ENCODE measurements at places on chromosomes 4 and X.

GRCh38 chr4:158523990-158524535, 2.4 kb downstream of the RXFP1 start:
- no peak for DNase-seq

GRCh38 chrX:74292808-74293123, 11.2 kb upstream of the ZCCHC13 start:
- no peak for DNase-seq

GRCh38 chrX:53445977-53446376, 11.8 kb upstream of the HSD17B10 start:
- no peak for DNase-seq

GRCh38 chr4:171157462-171158082, 655.6 kb upstream of the GALNTL6 start:
- no peak for DNase-seq

DNA sequence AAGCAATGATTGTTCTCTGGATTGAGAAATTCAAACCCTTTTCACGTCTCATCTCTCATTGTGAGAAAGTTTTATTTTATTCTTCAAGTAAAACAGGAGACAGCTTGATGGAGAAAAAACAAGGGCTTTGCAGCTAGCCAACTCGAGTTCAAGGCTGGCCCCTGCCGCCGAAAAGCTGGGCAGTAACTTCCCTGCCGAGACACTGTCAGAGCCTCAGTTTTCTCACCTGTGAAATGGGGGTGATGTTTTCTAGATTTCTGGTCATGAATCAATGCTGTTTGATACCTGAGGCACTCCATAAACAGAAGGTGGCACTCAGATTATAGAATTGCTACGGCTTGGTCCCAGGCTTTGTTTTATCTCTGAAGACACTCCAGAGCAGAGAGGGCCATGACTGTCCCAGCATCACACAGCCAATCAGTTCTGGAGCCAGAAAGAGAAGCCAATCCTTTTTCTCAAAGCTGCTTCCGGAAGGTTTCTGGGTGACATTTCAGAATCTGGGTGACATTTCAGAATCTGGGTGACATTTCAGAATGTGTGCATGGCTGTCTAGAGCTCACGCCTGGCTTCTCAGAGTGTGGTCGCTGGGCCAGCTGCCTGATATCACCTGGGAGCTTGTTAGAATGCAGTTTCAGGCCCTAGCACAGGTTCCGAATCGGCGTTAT, 33.2 kb downstream of the HMX1 start:
- no peak for DNase-seq

DNA sequence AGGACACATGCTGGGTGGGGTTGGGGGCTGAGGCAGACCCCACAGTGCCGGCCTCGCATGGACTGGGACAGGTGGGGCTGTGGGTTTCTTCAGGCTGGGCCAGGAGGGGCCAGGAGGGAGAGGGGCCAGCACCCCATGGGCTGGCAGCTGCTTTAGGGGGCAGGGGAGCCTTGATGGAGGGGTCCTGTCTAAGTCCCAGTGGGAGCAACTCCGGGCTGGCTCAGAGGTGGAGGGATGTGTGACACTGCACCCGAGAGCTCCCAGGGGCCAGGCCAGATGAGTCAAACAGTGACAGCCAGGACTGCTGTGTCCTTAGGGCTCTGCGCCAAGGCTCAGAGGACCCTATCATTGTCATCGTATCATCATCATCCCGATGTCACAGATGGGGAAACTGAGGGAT, 4.4 kb upstream of the ABLIM2 start:
- no peak for DNase-seq

DNA sequence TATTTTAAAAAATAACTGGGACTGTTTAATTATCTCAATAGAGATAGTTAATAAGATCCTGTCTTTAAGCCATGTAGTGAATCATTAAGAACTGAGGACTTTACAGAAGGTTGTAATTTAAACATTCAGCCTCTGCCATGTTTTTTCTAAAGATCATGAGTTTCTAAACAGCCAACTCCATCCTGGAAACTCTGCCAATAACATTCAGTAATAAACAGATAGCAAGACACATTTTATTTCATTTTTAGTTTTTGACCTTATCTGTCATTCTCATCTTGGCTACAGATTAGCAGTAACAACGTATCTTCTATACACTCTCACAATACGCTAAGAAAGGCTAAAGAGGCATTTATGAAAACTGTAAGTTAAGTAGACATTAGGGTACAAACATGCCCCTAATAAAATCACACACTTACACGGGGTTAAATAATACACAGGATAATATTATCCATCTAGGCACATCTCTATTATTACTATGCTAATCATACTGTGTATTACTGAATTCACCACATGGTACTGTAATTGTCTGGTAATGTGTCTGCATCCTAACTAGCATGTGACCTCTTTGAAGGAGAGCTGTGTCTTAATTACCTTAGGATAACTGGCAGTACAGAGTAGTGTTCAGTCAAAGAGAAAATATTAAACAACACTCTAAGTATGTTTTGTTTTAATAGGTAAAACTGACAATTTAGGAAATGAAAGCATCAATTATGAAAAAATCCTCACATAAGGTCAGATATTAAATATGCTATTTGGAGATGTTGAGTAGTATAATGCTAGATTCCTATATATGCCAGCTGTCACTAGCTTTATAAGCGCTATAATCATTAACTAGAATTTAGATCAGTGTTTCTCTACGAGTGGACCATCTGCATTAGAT, 122.4 kb upstream of the NAP1L5 start:
- DNase-seq: no peak

DNA sequence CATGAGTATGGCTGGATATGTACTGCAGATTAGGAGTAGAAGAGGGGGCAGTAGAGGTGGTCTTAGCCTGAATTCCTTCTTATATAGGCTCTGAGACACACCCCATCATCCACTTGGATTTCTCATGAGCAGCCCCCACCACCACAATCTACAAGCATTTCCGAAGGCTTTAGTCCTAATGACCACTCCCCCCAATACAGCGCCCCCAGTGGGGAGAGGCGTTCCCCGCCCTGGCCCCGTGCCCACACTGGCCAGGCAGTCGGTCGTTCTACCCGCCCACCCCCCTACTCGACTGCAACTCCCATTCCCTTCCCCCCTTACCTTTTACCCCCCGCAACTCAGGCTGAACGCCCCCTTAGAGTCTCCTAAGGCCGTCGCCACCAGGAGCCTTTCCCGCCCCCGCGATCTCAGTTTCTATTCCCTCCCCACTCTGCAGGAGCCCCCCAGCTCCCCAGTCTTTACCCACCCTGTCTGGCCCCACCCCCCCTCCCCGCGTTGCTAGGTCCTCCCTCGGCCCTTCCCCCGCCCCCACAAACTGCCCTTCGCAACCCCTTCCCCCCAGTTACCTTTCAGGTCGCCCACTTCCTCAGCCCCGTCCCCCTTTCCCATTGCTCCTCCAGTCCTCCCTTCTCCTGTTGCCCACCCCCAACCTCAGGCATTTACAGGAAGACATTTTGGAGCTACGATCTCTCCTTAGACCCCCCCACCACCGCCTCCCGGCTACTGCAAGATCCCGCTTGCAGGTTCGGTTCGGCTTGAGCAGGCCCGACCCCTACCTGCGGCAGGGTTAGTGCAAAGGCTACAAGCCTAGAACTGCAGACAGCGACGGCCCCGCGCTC, 468 bp downstream of the ZMYM3 start:
- no peak for DNase-seq

- DNase-seq: no peak
These were observed at the start of gene LRAT for GRCh38 chr4:154743683-154744340. LRAT (plus strand) TSS chr4:154744000; CDS start chr4:154744327, 327 bp downstream.
